CD8-positive, alpha-beta memory T cell (primary cell): ENCODE measurements at places on chromosomes 6 and 20.
A peak's percentile ranks its signal among the peaks of the same experiment; 100 is the strongest.

- DNase-seq, result no peak
Observed at GRCh38 chr6:4849226-4850022, 73.2 kb downstream of the CDYL start.

DNA sequence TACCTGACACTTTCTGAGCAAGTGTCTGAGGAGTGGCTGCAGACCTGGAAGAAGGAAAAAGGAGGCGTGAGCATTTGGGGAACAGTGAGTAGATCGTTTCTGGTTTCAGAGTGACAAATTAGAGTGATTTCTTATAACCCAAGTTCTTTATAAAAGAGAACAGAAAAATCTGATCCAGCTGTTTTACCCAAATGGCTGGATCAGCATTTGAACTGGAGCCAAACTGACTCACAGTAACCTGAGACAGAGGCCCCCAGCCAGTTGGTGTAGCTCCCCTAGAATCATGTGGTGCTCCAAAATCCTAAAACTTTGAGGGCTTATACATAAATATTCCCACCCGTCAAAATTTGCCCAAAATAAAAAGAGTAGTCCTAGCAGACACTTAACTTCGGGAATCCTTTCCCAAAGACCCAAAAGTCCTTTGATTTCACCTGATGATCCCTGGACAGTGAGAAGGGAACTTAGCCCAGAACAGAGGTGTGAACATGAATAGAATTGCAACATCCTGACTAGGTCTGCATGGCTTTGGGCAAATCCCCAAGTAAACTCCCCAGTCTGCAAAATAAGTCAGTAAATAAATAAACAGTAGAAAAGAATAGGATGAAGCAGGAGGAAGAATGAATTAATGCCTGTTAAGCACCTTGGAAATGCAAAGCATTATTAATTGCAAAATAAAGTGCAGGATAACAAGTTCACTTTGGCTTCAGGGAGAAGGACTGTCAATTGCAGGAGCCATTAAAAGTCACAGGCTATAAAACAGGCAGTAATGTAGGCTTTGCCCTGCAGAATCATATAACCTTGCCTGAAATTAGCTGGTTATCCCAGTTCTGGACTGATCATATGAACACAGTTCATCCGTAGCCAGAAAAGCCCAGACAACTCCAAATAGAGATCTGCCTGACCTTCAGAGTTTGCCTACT is 262.0 kb upstream of the JARID2 start:
- no peak for DNase-seq

DNA sequence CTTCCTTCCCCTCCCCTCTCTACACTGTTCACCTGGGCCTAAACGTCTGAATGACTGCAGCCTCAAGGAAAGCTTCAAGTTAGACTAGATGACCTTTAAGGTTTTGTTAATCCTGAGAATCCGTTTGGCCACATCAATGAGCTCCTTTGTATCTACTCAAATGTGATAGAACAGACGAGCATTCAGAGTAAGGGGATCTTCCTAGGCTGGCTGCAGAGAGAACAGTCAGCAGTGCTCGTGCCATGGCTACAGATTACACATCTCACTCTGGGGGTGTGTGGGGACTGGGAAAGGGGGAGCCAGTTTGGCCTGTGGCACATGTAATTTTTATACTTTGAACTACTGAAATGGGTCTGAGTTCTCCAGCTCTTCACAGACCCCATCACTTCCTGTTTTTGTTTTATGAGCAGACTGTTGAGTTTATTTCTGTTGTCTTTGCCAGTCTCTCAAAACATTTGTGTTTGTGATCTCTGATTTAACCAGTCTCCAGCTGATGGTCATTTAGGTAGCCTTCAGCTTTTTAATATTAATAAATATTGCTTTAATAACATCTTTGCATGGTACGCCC is 50.9 kb downstream of the KCNS1 start:
- no peak for DNase-seq

DNA sequence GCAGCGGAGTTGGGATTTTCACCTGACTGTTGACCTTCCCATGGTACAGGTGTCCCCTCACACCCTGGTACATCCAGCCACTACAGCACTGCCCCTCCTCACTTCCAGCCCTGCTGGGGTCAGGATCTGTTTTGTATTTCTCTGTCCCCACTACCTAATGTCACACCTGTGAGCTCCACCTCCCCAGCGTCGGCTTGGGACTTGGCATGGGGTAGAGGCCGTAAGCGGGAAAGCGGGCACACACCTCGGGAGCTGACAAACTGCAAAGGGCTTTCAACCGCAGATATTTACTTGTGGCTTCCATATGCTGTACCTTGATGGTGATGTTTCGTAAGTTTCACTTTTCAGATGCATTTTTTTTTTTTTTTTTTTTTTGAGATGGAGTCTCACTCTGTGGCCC is 5.4 kb upstream of the CCN5 start:
- DNase-seq, result no peak

DNA sequence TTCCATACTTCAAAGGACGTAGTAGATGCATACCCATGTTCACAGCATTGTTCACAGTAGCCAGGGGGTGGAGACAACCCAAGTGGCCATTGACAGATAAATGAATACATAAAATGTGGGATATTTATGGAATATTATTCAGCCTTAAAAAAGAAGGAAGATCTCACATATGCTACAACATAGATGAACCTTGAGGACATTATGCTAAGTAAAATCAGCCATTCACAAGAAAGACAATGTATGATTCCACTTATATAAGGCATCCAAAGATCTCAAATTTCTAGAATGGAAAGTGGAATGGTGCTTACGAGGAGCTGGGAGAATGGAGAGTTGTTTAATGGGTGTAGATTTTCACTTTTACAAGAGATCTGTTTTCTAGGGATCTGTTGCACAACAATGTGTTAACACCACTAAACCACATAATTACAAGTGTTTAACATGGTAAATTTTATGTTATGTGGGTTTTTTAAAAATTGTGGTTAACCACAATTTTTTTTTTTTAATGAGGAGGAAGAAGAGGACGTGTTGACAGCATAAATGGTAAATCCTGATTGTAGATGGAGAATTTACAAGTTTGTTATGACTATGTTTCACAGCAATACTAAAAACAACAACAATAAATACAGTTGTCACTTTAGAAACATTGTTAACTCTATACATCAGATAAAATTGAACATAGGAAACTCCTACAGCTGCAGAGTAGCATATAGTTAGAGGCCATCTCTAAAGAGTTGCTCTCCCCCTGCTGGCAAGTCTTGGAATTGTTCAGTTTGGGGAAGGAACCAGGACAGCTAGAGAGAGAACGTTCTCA is 41.6 kb downstream of the CCN2 start:
- peak; percentile 52 for DNase-seq

DNA sequence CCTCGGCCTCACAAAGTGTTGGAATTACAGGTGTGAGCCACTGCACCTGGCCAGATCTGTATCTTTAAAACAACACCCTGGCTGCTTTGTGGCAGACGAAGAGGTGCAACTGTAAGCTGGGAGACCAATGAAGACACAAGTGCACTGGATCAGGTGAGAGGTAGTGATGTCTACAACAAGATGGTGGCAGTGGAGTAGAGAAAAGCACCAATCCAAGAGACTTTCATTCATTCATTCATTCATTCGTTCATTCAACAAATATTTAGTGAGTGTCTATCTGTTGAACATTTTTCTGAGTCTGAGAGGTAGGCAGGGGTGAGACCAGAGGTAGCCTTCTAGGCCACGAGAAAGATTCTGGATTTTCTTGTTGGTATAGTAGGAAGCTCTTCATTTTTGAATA is 36.9 kb upstream of the TTPAL start:
- no peak for DNase-seq

- no peak for DNase-seq
Observed at GRCh38 chr6:54151861-54152260, 40.6 kb downstream of the MLIP start.

DNA sequence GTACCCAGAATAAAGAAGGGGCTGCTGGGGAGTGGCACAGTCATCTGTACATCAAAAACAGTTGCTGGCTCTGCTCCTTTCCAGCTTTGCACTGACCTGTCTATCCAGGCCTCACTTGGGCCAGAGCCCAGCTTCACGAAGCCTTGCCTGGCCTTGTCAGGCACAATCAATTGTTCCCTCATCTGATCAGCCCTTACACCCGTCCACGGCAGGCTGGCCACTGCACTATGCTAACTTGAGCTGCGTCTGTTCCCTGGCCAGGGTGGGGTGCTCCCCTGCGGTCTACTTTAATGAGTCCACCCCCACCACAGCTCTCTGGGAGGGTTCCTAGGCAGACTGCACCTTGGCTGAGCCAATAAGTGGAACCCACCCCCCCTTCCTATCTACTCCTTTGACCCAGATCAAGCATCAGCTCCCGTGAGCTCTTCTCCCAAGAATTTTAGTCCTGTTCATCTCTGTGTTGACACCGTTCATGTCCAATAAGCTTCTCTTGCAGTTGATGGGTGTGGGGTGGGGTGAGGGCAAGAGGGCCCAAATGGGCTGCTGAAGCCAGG is 74.3 kb upstream of the MLN start:
- DNase-seq, result no peak

GRCh38 chr20:18879262-18879661 is 65.7 kb downstream of the SCP2D1 start:
- DNase-seq, result no peak

- no peak for DNase-seq
Observed at GRCh38 chr6:112281821-112282615, 27.7 kb upstream of the LAMA4 start.

DNA sequence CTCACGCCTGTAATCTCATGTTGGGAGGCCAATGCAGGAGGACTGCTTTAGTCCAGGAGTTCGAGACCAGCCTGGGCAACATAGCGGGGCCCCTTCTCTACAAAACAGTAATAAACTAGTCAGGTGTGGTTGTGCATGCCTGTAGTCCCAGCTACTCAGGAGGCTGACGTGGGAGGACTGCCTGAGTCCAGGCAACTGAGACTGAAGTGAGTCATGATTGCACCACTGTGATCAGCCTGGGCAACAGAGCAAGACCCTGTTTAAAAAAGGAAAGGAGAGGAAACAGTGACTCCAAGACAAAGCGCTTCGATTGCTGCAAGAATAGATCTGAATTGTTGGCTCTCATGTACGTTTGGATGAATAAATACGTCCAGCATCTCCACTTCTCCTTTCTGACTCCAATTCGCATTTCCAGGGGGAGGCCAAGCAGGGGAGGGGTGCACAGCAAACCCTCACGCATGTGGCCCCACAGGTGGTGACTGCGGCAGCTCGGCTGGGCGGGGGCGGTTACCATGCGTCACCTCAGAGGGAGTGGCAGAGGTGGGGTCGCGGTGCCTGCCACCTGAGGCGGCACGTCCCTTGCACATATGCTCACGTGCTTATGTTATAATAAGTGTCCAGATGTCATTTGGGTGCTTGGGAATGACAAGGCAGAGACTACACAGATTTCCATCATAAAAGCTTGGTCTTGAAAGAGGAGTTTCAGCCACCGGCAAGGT is 95.1 kb upstream of the MPC1 start:
- DNase-seq, result no peak

- no peak for DNase-seq
Observed at GRCh38 chr6:156652231-156652750, 124.9 kb upstream of the ARID1B start.

GRCh38 chr6:36622901-36623546 is 28.9 kb downstream of the SRSF3 start:
- DNase-seq, result no peak

DNA sequence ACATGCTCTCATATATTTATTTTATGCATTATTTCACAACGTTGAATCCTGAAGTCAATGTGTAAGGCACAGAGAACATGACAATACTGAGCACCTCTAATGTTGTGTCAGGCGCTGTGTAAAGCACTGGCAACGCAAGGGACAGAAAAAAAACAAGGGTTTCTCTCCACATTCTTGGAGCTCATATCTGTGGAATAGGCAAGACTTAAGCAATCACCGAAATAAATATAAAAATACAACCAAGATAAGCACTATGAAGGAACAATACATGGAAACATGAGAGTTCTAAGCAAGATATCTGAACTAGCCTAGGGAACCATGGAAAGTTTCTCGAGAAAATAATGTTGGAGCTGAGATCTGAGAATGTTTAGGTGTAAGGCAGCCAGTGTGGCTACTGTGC is 1.7 kb upstream of the DST start:
- DNase-seq, result no peak

DNA sequence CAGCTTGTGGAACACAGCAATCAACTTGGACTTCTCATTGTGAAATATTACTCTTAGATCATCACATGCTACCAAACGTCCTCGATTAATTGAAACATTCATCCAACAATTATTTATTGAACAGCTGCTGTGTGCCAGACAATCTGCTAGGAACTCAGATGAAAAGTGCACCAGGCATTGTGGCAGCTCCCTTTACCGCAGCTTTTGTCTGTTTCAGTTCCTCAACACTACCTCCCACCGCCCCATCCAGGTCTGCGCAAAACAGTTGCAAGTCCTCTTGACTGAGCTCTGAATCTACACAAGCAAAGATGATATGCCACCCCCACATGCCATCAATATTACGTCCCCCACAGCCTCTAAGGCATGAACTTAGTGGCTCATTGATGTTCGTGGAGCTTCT is 1094.4 kb upstream of the MAP3K7 start:
- DNase-seq, result no peak

- DNase-seq, result no peak
Observed at GRCh38 chr6:35267446-35267845, 7.9 kb downstream of the ZNF76 start.

DNA sequence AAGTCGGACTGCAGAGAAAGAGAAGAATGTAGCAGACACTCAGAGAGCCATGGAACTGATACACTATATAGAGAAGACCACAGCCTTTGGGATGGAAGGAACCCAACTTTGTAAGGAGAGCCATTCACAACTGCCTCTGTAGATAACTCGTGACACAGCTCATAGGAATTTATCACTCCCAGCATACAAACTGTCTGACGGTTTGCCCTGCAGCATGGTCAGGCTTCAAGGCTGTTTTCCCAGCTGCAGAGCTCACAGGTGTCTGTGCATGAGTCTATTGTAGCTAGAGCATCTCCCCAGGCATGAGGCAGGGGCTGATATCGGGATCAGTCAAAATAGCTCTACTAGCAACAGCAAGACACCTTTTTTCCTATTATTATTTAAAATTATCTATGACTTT is 130.5 kb upstream of the DTNBP1 start:
- DNase-seq, result no peak

- no peak for DNase-seq
Observed at GRCh38 chr6:15207923-15208322, 37.9 kb upstream of the JARID2 start.

- no peak for DNase-seq
Observed at GRCh38 chr20:57943950-57944349, 234.1 kb upstream of the PMEPA1 start.

DNA sequence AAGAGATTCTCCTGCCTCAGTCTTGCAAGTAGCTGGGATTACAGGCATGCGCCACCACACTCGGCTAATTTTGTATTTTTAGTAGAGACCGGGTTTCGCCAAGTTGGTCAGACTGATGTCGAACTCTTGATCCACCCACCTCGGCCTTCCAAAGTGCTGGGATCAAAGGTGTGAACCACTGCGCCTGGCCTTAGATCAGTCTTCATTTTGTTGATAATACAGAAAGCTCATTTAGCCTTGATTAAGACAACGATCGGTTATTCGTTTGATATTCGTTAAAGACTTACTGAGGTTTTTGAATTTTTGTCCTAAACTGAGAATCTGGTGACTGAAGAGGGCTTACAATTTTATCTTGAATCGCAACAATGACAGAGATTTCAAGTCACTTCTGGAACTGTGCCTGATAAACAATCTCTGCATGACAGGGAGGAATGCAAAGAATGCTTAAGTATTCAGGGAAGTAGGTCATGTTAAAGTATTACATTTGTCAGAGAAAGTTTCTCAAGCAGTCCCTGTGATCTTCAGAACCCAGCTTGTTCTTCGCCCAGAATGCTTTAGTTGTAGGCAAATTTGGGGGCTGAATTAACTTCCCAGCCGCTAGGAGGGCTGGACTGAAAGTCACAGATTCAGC is 14.8 kb downstream of the AKAP12 start:
- no peak for DNase-seq

GRCh38 chr6:132365281-132365907 is 35.9 kb downstream of the MOXD1 start:
- no peak for DNase-seq
